GOT3 (cell line): ENCODE measurements at places on chromosomes 5 and 9.

DNA sequence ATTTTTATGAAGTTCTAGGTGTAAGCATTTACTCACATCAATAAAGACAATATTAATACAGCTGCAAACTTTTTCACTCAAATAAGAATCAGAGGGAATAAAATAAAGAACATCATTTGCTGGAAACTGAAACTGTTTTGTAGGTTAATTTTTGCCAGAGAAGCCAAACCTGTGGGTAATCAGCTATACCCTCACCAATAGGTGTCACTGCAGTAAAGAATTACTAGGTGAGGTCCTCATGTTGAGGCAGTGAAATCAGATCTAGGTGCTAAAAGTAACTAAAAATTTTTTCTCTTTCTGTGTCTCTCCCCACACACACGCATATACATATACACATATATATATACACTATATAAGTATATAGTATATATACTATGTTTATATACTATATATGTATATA lies 1016.3 kb upstream of the SEMA6A start:
- no peak for DNase-seq

GRCh38 chr5:137129886-137130680 lies 369.0 kb downstream of the SPOCK1 start:
- DNase-seq = no peak

DNA sequence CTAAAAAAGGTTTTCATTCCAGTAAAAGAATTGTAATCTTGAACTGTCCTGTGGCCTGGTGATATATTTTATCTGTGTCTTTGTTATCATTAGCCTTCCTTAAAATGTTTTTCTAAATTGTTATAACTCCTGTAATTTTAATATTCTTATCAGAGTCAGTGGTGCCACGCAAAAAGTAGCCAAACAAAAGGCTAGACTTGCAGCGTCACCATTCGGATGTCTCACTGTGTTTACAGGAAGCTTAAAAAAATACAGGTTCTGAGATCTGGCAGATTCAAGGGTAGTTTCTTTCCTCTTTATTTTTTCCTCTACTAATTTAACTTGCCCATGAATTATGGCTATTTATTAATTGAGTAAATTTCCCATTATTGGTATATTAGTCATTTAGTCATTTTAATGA lies 362.3 kb downstream of the MAT2B start:
- no peak for DNase-seq

GRCh38 chr5:133732536-133732935 lies 120.2 kb upstream of the FSTL4 start:
- DNase-seq = no peak

DNA sequence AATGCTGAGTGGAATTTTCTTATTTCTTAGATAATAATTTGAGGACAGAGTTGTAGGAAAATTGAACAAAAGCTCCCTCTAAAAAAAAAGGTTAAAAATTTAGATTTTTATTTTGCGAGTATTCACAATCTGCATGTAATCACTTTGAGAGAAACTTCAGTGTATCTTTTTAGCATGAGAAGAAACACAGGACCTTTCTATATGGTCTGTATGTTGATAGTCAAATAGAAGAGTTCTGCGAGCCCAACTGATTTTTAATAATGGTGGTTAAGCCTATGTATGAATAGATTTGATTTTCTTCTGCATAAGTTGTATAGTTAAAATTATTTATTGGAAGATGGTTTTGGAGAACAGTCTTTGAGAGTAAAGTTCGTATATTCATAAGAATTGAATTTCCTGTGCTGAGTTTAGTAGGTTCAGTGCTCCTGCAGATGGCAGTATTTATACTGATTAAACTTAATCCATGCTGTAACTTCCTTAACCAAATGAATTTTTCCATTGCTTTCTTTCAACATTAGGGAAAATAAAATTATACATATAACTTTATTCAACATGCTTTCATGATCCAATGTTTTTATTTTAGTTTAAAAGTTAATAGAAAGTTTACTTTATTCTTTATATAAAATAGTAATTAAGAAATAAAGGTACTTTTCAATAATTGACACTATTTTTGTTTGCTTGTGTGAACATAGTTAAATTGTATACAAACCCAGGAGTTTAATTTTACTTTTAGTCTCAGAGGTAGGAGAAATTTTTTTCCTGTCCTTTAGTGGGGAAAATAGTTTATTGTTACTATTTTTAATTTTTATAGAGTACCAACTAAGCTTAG lies 19.6 kb downstream of the TCERG1 start:
- no peak for DNase-seq

DNA sequence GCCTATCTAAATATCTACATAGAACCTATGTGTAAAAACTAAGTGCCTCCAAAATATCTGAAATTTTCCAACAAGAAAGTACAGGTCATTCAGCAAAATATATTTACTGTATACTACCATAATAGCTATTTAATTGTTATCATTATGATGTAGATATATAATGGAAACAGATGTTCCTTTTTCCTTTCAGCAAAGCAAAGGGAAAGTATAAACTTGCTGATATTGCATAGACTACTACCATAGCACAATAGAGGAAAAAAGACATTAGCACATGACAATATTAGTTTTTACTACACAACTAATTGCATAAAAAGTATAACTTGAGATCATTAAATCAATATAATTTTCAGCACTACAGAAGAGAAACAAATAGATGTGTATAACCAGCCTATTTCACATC lies 14.9 kb downstream of the NR2F1-AS1 start:
- DNase-seq = no peak

DNA sequence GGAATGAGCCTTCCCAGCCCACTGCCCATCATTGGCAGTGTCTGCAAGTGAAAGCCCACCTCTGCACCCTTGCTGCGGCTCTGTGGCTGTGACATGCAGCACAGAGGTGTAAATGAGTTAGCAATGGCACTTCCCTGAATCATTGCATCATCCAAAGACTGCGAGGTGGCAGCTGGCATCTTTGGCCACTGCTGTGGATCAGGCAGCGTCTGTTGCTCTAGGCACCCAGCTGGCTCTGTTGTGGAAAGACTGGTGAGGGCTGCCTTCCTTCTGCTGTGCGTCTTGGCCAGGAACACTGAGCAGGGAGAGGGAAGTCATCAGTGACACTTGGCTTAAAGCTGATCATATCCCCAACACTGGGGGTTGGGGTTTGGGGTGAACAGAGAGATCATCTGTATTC lies 64.5 kb downstream of the MFAP3 start:
- DNase-seq = no peak

DNA sequence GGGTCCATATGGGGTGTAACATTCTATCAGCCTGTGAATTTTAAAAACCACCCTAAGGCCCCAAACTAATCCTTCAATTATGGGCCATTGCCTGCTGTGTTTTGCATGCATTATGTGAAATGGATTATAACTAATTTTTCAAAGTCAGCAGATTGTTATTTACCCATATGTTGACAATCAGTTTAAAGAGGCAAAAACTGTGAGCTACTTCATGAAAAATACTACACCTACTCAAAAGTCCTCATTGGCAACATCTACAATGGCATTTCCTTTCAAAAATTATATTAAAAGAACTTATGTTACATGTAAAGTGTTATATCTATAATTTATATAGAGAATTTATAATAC lies 49.0 kb upstream of the KIF2A start:
- DNase-seq = no peak

- no peak for DNase-seq
Measured at GRCh38 chr5:128455841-128456361, 82.1 kb downstream of the FBN2 start.

GRCh38 chr5:57262541-57262940 lies 88.7 kb downstream of the GPBP1 start:
- DNase-seq = no peak

DNA sequence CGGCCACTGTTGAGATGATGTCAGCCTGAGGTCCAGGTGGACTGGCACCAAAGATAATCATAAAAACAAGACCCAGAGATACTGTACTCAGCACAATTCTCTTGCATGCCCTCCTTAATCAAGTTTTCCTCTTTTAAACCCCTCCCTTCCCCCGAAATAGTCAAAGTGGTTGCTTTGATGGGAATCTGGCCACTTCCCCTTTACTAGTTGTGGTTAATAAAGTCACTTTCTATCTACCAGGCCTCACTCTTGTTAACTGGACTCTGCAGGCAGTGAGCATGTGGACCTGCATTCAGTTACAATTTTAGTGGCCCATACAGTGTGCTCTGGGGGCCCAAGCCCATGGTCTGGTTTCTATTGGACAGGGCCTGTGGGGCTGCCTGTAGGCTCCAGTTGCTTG lies 17.5 kb downstream of the FBP2 start:
- DNase-seq = no peak

- no peak for DNase-seq
Measured at GRCh38 chr9:130872912-130873503, 23.6 kb downstream of the QRFP start.

GRCh38 chr5:60597572-60598320 lies 102.2 kb downstream of the DEPDC1B start:
- no peak for DNase-seq

DNA sequence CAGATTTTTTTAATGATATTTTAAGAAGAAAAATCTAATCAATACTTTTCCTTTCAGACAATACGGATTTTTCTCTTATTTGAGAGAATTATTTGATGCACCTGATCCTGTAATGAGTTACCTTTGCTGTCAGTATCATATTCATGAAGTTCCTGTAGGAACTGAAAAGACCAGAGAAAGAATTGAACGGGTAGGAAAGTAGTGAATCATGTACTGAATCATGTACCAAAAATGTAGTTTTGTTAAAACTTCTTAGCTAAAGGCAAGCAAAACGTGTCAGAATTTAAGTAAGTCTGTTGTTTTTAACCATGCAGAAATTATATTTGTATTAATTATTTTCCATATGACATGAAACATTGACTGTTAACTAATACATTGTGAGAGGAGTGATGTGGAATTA lies 56.6 kb downstream of the SMC5 start:
- no peak for DNase-seq

DNA sequence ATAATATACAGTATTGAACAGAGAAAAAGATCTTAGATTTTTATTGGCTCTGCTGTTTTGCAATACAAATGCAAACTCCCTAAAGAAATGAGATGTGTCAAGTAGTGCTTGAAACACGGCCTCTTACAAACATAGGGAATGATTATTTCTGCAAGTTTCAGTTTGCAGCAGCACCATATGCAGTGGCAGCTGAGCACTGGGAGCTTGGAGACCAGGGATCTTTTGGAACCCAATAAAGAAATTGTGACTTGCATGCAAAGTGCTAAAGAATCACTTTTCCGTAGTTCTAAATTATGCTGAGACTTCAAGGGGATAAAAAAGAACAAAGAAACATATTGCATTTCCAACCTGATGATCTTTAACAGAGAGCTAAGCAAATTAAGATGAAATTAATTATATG lies 674.6 kb upstream of the ZNF608 start:
- DNase-seq = no peak

GRCh38 chr5:25064306-25064705 lies 419.5 kb upstream of the CDH10 start:
- no peak for DNase-seq

GRCh38 chr5:51889703-51890102 lies 506.5 kb downstream of the ISL1 start:
- no peak for DNase-seq

GRCh38 chr5:125130591-125130990 lies 384.2 kb upstream of the ZNF608 start:
- DNase-seq = no peak

DNA sequence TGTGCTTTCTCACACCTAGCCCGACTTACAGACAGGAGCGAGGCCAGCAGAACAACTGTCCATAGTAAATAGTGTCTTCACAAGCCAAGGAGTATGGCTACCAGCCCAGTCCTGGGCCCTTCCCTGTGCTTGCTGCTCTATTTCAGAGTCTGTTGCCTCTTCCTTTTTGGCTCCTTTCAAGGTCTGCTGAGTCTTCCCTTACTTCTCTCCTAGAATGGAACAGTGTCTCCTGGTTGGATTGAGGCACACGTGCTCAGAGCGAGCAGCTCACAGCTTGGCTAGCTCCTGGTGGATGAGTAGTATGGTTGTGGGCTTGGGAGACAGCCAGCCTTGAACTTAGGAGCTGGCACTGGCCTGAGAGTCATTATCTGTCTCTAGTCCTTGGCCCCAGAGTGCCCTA lies 72.8 kb downstream of the TLE4 start:
- no peak for DNase-seq

DNA sequence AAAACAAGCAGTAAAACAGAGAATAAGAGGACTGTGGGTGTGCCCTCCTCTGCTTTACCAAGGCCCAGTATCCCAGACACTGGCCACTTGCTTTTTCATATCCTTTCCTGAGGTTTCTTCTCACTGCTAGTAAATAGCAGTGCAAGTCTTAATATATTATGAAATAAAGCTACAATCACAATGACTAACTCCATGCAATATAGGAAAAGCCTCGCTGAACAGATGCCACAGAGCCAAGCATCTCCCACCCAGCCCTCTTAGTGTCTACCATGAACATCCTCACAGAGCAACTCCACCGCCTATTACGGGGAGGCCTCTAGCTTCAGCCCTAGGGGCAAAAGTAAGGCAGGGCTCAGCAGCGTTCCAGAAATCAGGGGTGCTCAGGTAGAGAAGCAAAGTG lies 130.7 kb upstream of the LHFPL2 start:
- DNase-seq = no peak

- DNase-seq = no peak
Measured at GRCh38 chr5:151718153-151718552, 31.4 kb upstream of the SPARC start.

DNA sequence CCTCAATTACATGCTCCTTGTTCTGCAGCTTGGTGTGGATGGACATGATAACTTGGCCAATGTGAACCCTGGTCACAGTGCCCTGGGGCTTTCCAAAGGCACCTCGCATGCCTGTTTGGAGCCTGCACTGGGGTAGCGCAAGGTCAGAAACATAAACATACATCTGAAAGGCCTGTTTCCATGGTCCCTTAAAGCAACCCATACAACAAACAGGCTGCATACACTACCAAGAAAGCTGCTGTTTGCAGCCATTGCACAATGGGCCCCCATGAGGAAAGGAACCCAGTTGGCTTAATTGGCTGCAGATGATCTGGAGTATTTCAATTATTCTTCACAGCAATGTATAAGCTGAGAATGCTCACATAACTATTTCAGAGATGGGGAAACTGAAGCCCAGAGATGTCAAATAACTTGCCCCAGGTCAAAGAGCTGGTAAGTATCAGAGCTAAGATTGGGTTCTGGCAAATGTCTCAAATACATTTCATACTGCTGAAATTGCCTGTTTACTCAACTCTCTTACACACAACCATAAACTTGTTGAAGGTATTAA lies 233.9 kb downstream of the ASTN2 start:
- DNase-seq = no peak

GRCh38 chr5:3010953-3011763 lies 259.7 kb upstream of the IRX2 start:
- no peak for DNase-seq

GRCh38 chr9:128102861-128103588 lies 24.5 kb downstream of the PTGES2 start:
- DNase-seq = no peak
